ENCODE measurements at places on chromosomes 2 and 18.

- H3K36me3 ChIP-seq = no peaks in the 10 kb centered on the region
- H3K27ac ChIP-seq = no peak overlapping the region
- H3K27me3 ChIP-seq = no peaks in the 10 kb centered on the region
Observed at GRCh38 chr2:121902171-121902591, 146.7 kb downstream of the TSN start.

- no peak overlapping the region for H3K27ac ChIP-seq
- H3K4me3 ChIP-seq = no peak overlapping the region
- H3K27me3 ChIP-seq = peaks cover 31% of the 10 kb centered on the region
- H3K4me1 ChIP-seq = peaks cover 10% of the 10 kb centered on the region
Observed at GRCh38 chr2:217723981-217724380, 278.8 kb downstream of the TNS1 start.

DNA sequence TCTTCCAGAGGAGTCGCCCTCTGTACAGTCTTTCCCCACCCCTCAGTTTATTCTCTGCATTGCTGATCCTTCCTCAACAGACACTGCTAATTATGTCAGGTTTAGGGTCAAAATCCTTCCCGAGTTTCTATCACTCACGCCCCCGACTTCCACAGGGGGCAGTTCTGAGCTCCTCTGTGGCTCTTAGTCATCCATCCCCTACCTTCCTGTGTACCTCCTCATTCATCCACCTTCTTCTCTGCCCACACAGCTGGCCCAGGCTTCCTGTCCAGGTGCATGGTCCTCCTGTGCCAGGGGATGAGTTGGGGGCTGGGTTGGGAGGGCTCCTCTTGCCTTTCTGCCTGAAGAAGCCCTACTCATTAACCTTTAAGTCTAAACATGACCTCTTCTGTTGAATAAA lies 202.9 kb downstream of the ARL4C start:
- H3K27me3 ChIP-seq = no peaks in the 10 kb centered on the region
- no peaks in the 10 kb centered on the region for H3K36me3 ChIP-seq
- H3K27ac ChIP-seq = no peak overlapping the region
- H3K4me3 ChIP-seq = no peak overlapping the region
- DNase-seq = peak; percentile 67

GRCh38 chr2:43221763-43222474 lies 4.5 kb downstream of the ZFP36L2 start:
- H3K4me1 ChIP-seq = peaks cover 49% of the 10 kb centered on the region
- peak overlapping the region; percentile 91 for H3K27ac ChIP-seq
- peaks cover 31% of the 10 kb centered on the region for H3K36me3 ChIP-seq
- H3K4me3 ChIP-seq = peak overlapping the region; percentile 98
- H3K27me3 ChIP-seq = no peaks in the 10 kb centered on the region
